ENCODE measurements at places on chromosomes 12 and 14.

GRCh38 chr12:97312570-97313135, 150.0 kb upstream of the RMST start:
- no peak for DNase-seq

DNA sequence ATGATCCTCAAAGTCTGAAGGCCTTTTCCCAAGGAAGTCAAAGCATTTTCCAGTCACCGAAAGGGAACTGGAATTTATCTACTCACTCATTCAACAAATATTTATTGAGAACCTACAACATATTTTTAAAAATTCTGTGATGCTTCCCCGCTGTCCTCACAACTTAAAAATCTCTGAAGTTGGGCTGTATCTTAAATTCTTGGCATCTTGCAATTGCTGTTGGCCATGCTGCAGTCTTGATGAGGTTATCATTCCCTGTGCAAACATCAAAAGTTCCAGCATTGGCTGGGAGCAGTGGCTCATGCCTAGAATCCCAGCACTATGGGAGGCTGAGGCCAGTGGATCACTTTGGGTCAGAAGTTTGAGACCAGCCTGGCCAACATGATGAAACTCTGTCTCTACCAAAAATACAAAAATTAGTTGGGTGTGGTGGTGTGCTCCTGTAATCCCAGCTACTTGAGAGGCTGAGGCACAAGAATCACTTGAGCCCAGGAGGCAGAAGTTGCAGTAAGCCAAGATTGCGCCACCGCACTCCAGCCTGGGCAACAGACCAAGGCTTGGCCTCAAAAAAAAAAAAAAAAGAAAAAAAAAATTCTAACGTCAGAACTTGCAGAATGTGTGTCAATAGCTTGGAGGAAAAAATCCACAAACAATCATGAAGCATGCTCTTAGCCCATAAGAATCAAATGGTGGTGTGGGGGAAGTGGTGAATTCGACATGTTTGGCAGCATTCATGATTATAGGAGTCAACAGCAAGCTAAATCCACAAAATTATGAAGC, 34.9 kb downstream of the CCDC177 start:
- no peak for DNase-seq

DNA sequence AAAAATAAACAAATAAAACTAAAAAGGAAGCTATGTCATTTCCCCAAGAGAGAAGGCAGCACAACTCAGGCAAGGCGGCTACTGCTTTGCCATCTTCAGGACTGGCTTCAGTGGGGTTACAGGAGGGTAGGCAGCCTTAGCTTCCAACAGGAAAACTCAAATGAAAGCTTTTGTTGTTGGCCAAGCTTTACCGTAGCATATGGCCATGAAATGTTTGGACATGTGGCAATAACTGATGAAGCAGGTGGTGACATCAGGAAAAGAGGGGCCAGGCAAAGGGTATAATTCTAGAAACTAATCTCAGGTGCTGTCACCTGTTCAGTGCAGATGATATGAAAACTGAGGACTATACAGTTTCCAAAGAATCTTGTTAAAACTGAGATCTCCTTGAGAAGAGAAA, 22.8 kb upstream of the NPFF start:
- no peak for DNase-seq

DNA sequence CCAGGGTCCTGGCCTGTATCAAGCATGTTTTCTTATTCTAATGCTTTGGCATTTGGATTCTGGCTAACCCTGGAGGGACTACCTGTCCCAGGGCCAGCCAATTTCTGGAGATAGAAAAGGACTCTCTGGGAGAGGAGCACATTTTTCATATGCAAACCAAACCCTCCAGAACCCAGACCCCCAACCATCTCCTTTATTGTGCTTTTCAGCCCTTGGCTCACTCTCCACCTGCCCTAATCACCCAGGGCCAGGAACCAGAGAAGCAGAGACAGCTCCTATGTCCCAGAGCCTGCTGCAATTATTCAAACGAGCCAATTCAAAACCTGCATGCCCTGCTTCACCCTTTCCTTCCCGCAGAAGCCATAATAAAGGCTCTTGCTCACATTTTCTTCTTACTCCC, 23.8 kb downstream of the HSPB8 start:
- peak; percentile 49 for DNase-seq

DNA sequence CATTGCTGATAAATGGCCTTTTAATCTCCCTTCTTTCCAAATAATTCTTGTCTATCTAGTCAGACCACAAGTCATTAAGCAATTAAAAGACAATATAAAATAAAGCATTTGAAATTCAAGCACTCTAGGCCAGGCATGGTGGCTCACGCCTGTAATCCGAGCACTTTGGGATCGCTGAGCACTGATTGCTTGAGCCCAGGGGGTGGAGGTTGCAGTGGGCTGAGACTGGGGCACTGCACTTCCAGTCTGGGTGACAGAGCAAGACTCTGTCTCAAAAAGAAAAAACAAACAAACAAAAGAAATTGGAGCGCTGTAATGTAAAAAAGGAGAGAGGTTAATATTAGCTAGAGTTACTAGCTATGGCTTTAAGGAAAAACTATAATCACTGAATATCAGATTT, 30.5 kb upstream of the CSRP2 start:
- no peak for DNase-seq

DNA sequence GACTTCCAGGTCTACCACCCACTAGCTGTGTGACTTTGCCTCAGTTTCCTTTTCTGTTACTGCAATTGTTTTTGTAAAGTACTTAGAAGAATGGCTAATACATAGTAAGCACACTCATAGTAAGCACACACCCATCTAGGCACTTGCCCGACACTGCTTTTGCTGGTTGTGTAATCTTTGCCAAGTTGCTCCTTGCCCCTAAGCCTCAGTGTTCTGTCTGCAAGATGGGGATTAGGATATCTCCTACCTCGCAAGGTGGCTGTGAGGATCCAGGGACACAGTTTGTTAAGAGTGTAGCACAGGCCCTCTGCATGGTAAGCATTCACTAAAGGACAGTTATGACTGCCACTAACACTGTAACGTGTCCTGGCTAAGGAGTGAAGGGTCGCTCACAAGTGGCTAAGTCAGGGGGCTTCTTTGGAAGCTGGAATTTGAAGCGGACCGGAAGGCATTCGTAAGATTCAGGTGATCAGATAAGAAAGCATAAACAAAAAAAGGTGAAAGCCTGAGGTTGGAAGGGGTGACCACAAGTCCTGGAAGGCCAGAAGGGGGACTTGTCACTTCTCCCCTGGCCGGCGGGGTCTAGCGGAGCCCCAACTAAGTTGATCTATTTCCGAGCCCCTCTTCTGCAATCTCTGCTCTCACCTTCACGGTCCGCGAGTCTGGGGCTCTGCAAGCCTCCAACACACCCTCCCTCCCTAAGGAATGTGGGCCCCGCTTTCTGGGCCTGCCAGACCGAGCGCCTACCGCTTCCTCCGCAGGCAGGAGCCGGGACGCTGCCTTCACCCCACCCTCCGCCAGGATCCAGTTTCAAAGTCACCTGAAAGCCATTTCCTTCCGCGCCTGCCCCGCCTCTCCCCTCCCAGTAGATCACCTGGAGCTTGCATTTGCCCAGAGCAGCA, 1.5 kb upstream of the PLEKHG3 start:
- no peak for DNase-seq

DNA sequence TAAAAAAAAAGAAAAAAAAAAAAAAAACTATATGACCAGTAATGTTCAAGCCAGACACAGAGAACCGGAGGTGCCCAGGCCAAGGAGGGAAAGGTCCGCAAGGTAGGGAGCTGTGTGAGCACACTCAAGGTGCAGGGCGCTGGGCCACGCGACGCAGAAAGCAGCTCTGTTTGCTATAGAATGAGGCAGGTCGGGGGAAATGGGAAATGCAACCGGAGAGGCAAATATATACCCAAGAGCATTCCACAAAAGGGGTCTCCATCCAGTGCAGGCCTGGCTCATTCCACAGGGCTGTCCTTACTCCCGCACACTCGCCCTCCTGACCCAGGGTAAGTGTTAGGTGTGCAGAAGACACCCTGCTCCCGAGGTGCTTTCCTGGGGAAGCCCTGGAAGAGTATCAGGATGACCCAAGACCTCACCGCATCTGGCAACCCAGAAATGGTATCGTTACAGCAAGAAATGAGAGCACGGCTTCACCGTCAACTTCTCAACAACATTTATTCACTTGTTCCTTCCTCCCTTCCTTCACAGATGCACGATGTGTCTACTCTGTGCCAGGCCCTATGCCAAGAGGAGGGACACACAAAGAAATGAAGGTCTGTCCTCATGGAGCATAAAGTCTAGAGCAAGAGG, 86.4 kb downstream of the BCL11B start:
- DNase-seq = no peak

GRCh38 chr12:81300454-81300853, 222.6 kb downstream of the ACSS3 start:
- DNase-seq = no peak

DNA sequence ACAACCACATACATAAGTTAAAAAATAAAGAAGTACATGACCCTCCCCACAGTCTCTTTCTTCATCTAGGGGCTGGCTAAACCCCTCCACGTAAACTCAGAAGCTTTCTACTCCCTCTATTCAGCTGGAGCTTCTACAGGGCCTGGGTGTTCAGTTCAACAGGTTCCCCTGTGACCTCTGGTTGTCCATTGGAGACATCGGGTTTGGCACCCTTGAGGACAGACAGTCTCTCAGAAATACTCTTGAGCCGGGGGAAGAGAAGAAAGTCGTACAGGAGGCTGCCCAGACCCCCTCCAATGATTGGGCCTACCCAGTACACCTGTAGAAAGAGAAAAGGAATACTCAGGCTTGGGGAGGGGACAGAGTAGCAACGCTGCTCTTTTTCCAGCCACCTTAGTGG, 1.9 kb upstream of the TIMELESS start:
- no peak for DNase-seq

DNA sequence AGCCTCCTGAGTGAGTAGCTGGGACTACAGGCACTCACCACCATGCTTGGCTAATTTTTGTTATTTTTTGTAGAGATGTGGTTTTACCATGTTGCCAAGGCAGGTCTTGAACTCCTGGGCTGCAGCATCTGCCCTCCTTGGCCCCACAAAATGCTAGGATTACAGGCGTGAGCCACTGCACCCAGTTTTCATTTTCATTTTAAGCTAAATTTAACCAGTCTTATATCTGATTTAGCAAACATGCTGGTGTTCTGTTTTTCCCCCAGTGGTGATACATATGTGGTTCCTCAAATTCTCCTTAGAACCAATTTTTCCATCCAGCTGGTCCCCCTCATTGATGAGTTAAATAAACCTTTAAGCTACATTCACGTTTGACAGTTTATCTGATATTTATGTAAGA, 43.8 kb upstream of the BICD1 start:
- no peak for DNase-seq

GRCh38 chr14:78840898-78841297, 670.7 kb downstream of the NRXN3 start:
- DNase-seq = no peak

DNA sequence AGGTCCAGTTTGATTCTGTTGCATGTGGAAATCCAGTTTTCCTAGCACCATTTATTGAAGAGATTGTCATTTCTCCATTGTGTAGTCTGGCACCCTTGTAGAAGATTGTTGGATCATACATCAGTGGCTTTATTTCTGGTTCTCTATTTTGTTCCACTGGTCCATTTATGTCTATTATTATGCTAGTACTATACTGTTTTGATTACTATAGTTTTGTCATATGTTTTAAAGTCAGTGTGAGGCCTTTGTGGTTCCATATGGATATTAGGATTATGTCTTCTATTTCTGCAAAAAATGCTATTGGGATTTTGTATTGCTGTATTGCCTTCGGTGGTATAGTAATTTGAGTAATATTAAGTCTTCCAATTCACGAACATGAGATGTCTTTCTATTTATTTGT, 51.4 kb downstream of the LEMD3 start:
- no peak for DNase-seq

DNA sequence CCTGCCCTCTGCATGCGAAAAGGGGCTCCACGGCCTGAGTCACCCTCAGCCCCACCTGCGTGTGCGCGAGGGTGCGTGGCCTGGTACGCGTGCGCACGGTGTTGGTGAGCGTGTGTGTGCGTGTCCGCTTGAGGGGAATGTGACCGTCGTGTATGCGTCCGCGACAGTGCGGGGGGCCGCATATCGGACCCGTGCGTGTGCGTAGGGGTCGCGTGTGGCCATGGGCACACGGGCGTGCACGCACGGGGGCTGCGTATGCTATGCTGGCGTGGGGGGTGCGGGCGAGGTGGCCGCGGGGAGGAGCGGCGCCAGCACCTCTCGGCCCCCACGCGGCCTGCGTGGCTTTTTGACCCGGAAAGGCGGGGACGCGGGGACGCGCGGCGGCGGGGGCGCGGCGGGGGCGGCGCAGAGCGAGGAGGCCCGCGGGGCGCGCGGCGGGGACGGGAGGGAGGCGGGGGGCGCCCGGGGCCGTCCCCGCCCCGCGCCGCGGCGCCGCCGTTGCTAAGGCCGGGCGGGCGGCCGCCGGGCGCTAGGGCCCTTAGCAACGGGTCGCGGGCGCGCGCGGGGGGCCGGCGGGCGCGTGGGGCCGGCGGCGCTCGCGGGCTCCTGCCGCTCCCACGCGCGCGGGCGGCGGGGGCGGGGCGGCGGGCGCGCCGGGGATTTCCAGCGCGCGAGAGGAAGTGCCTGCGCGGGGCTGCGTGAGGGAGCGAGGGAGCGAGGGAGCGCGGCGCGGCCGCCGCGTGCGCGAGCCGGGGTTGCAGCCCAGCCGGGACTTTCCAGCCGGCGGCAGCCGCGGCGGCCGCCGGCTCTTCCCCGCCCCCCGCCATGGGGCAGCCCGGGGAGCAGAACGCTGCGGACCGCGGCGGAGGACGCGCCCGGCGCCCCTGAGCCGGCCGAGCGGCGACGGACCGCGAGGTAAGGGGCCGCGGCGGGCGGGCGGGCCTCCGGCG, at the start of gene TRAF3:
TSS of gene TRAF3 (plus strand) at position 689 of the 950 bp plus-strand sequence. CDS start 92,753 bp downstream, outside the sequence.
- DNase-seq = peak; percentile 34

DNA sequence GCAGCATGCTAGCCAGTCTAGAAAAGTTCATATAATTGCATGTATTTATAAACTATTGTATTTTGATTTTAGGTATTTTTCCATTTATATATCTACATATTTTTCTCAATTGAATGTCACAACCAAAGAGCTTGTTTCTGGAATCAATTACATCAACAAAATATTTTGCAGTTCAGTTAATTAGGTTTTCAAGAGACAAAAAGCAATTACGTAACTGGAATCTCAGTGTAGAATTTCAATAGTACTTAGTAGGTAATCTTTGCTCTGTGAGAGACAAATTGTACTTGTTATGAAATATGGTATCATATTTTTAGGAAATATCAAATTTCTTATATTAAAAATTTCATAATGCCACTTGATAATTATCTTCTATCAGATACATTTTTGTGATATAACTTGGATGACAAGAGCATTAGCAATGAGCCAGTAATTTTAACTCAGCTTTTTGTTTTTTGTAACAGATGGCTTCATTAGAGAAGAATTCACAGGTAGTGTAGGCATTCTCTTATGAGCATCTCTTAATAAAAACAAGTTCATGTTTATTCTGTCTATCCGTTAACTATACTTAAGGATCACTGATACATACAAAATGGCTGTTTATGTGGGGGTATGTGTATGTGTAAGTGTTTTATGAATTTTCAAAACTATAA, 774.7 kb downstream of the C12orf50 start:
- DNase-seq = no peak
